ENCODE measurements at places on chromosomes 5 and 9.

DNA sequence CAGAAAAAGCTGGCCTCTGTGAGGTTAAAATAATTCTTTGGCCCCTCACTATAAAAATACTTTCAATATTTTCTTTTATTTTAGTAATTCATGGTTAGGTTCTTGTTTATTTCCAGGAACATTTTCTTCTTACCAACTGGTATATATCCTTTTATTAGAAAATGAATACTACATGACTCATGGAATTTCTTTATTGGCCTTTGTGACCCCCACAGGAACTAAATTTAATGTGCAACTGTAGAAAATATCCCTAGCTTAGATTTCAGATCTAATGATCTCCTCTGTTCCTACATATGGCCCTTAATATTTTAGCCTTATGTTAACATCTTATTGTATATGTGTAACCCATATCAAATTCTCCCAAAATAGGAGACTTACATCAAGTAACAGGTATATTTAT, 429.9 kb downstream of the NR2F1-AS1 start:
- DNase-seq: no peak

- no peak for DNase-seq
Measured at GRCh38 chr5:154325566-154325965, 120.2 kb upstream of the SAP30L start.

DNA sequence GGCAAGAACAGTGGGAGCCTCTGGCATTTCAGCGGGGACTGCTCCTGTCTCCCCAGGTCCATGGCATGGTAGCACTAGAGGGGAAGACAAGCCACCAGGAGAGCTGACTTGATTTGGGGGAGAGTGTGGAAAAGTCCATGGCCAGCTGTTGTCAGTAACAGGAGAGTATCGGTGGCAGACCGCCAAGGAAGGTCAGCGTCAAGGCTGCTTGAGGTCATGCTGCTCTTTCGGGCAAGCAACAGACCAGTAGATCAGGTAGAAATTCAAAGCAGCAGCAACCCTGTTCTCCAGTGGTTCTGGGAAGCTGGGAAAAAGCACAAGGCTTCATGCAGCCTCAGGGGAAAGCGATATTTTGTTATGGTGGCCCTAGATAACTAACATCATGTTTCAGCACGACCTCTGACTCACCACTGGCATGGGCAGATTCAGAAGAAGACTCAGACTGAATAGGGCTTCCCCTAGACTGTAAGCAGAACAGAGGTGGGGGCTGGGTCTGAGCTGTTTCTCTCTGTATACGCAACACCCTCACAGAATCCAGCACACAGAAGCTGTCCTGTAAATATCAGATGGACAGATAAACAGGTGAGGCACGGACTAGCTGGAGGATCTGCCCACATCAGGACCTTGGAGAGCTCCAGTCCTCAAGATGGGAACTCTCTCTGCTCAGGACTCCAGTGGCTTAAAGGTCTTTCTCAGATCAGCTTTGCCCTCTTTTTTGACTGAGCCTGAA, 35.2 kb upstream of the PLEKHG4B start:
- peak; percentile 46 for DNase-seq

DNA sequence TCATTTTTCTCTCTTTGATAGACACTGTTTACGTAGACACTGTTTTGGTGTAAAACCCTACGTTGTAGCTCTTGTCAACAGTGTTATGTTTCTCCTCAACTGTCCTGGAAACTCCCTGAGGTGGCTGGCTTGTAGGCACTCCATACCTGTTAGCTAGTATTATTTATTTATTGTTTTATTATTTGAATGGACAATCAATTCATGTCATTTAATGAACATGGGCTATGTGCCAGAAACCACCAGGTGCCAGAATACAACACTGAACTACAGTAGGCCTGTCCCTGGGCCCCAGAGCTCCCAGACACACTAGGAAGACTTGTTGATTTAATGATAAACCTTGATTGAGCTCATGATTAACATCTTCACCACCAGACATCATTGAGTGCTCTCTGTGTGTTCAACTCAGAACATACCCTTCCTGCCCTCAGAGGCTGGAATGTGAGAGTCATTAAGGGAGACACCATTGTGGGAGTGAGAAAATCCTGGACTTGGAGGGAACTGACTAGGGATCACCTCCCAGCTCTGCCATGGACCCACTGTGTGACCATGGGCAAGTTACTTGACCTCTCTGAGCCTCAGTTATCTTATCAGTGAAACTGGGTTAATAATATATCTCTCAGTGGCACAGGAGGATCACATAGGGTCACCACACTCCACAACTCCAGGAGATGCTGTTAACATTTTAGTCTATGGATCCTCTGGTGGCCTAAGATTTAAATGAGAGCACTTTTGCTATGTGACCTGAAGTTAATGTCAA, 19.2 kb downstream of the IRF1 start:
- DNase-seq: no peak

DNA sequence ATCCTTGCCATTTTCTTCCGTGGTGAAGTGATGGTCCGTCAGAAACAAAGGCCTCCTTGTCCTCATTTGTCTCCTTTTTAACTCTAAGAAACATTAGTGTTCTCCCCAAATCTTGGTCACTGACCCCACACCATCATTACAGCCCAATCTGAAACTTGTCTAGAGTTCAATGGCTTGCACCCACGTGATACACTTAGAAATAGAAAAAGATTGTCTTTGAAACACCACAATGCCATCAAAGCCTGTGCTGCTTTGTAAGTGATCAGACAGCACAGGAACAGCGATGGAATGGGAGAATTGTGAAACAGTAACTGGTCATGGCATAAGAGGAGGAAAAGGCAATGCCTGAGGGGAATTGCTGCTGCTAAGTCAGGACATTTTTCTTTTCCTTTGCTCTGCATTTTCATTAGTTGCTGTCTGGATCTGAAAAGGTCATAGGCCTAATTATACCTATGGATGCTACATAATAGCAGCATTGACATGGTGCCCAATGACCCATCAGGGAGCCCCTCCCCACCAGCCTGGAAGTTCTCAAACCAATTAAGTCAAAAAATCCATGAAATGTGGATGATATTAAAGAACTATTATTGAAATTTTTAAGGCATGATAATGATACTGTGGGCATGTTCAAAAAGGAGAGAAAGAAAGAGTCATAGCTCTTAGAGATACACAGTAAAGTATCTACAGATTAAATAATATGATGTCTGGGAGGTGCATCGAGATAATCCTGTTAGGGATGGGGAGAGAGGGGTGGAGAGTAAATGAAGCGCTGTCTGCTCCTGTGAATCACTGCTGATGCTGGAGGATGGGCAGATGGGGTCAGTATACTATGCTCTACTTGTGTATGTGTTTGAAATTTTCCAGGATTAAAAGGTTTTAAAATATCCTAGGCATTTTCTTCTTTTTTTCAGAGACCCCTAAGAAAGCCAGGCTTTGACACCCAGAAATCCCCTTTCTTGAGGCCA, 83.6 kb downstream of the ENC1 start:
- DNase-seq: no peak

- no peak for DNase-seq
Measured at GRCh38 chr9:134757216-134757975, 115.8 kb downstream of the COL5A1 start.

- DNase-seq: peak; percentile 17
Measured at GRCh38 chr5:149128023-149128875, 13.0 kb upstream of the ABLIM3 start.

- no peak for DNase-seq
Measured at GRCh38 chr9:2599896-2600295, 21.7 kb upstream of the VLDLR start.

- no peak for DNase-seq
Measured at GRCh38 chr5:116276952-116277351, 192.1 kb downstream of the COMMD10 start.

GRCh38 chr9:89961616-89962341, 357.0 kb downstream of the GADD45G start:
- DNase-seq: no peak

DNA sequence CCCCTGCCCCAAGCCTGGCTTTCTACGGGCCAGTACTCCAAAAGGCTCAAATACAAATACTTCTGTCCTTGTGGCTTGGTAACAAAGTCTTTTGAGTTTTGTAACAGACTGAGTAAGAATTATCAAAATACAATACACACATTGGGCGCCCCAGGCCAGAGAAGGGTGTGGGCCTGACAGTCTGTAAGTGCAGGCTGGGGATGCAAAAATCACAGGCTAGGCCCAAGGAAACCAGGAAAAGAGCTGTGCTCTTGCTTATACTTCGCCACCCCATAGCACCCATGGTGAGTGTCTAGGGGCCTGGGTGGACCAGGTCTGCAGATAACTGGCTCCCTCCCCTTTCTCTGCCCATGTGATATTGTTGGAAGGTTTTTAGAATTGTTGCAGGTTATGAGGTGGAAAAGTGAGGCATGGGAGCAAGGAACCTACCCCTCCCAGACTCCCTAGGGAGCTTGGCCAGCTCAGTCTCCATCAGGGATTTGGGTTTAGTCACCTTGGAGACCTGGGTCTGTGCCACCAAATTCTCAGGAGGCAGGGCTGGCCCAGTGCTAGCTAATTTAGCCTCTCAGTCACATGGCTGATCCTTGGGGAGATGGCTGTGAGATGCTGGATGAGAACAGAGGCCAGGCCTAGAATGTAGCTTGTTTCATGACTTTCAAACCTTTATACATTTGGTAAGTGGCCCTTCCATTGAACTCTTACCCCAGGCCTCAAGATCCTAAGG, 72.9 kb downstream of the TARS1 start:
- DNase-seq: no peak

DNA sequence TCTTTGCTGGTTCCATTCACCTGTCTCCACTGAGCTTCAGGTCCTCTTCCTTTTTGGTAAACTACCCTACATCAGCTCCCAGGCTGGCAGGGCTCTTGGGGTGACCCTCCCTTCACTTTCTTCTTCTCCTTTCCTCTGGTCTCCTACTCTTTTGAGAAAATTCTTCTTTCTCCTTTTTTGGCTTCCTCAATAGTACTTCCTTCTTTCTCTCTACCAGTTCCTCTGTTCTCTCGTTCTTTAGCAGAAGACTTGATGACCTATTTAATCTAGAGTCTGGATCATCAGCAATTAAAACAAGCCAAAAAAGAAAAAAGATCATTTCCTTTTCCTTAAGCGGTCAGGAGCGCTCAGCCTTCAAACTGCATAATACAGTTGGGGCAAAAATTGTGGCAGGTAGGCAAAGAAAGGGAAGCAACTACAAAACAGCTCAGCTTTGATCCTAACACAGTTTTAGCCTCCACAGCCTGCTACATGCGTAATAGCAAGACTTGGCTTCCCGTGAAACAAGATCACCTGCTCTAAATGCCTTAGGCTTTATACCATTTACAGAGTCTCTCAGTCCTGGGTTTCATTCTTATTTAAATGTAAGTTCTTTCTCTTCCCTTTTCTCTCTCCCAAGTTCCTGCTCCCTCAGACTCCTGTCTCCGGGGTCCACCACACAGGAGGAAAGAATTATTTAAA, 14.0 kb upstream of the GSN start:
- DNase-seq: no peak

DNA sequence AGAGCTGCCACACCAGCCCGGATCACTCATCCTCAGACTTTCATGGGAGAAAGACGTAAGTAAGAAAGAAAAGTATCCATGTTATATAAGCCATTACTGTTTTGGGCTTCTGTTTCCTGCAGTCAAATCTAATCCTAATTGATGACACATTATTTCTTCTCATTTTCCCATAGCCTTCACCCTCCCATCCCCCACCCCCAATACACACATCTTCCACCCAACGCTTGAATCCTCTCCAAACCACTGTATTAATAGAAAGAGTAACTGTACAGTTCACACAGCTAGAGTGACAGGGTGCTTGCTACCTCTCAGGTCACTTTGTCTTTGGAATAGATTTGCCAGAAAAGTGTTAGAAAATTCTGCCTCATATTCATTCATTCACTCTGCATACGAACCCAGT, 69.3 kb upstream of the IL17B start:
- no peak for DNase-seq

DNA sequence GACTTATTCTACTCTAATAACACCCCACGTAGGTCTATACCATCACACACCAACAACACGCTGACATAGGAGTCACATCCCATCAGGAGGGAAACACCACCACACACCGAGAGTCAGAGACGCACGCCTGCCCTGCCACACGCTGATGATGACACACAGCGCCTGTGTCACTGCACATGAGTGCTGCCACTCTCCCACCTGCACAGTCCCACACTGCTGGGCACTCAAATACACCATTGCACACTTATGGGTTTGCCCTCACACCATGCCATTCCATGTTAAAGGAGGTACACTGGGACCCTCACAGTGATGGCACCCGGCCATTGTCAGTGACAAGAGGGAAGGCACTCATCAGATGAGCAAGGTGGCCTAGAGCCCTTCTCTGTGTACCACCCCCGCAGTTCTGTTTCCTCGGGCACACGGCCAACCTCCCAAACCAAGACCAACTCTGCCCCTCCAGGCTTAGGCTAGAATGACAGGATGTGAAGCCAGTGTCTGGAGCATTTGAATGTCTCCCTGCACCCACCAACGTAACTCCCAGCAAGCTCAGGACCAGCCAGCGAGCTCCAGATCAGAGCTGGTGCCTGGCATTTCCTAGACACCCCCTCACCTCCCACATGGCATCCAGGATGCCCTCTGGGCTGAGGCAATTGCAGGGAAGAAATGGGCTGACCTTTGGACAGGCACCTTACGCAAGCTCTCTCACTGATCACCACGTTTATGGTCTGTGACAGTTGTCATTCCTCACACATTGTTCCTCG, 3.6 kb upstream of the CPLX2 start:
- no peak for DNase-seq

GRCh38 chr9:83307066-83307724, 231.0 kb downstream of the FRMD3 start:
- no peak for DNase-seq

DNA sequence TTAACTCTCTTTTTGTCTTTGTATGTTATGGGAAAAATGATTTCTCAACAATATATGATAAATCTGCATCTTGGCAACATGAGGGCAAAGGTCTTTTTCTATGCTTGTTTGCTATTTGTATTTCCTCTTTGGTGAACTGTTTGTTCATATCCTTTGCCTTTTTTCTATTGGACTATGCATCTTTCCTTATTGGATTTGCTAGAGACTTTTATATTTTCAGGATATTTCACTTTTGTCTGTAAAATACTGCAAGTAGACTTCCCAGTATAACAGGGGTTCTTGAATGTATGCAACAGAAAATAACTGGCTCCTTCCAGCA, 69.4 kb upstream of the SSBP2 start:
- DNase-seq: no peak

DNA sequence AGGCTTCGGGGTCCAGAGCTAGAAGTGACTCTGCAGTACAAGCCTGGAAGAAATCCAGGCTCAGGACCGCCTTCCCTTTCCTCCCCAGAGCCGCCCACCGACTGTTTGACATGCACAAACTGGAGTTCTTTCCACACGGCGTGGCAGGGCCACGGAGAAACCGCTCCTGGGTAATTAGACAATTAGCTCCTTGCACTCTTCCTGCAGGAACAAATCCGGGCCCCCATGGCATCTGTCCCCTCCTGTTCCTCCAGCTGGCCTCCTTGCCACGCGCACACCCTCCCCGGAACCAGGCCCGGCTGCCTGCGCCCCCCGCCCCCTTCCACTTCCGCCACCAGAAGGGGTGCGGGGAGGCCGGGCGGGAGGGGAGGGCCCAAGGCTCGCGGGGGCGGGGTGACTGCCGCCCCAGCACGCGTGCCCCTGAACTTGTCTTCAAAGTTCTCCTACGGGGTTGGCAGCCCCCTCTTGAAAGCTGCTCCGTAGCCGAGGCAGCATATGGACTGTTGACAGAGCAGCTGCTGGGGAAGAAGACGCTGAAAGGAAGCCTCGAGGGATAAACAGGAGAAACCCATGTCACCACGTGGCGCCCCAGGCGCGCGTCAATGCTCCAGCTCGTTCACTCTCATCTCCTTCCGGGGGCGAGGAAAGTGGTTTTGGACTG, 74.3 kb downstream of the SEC61B start:
- no peak for DNase-seq
